Stimulated activated CD8-positive, alpha-beta memory T cell treated with anti-CD3 and anti-CD28 coated beads, Interleukin-7, amount 100 ng/mL, for 1 hour (primary cell): ENCODE measurements at places on chromosomes 5 and 9.

GRCh38 chr9:82791692-82792091, 271.2 kb downstream of the RASEF start:
- DNase-seq: no peak

- DNase-seq: no peak
Measured at GRCh38 chr9:14218253-14218652, 95.7 kb downstream of the NFIB start.

DNA sequence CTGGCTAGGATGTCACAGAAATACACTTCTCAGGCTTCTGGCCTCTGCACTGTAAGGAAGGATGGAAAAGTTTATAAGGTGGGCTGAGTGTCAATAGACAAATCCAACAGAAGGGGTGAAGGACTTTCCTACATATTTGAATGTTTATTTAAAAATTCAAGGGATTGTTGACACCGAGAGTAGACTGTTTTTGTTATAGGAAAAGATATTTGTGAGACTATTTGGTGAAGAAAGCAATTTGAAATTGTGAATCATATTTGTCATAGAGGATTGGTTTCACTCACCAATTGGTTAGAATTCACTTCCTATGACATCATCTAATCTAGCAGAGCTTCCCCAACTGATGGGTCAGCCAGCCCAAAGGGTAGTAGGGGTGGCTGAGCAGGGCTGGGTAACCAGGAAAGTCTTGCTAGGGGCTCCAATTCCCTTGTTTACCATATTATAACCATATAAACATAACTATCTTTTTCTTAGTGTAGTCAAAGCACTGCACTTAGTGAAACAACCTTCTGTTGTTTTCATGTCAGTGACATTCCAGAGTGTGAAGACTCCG, 14.9 kb upstream of the MEGF10 start:
- DNase-seq: no peak

DNA sequence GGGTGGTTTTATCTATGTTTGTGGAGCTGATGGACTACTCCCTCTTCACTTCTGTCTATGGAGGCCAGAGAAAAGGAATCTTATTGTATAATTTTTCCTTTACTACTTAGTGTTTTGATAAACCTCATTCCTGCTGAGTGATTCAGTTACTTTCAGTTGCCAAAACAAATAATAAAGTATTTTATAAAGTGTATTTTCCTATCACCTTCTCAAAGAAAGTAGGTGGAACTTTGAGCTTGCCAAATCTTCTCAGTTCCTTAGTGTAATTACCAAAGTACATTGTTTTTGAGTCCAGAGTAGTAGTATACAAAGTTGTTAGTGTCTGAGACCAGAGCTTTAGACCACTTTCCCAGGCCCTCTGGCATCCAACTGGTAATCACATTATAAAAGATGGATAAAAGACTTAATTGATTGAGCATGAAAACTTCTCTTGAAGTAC, 13.5 kb downstream of the RABGAP1 start:
- no peak for DNase-seq

DNA sequence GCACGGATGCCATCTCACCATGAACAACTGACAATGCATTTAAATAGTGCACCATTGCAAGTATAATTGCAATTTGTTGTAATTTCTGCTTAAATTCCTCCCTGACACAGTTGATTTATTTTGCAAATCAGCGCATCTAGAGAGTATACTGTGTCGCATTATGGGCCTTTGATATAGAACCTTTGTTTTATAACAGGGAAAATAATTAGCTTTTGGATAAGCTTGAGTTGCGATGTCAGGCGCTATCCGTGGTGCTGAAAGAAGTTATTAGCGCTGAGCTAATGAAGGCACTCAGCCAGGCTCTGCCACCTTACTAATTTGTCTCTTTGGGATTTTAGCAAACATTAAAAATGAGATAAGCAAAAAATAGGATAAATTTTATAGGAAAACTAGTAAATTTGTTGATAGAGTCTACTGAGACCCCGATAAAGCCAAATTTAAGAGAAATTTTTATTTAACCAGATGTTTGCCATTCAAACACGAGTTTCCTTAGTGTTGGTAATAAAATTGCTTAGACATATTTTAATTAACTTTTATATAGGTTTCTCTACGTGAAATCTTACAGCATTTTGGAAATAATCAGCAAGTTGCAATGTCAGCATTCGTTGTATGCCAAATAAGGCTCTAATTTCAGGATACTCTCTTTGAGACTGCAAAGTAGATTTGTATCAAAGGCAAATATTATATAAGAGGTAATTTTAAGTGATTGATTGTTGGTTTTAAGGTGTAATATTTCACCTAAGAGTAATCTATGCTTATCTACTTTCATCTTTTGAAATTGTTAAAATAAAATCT, 355.5 kb downstream of the TLR4 start:
- no peak for DNase-seq

- DNase-seq: no peak
Measured at GRCh38 chr5:6026766-6027406, 351.5 kb downstream of the MED10 start.
